Fibroblast of upper back skin (primary cell): ENCODE measurements at places on chromosomes 7 and 10.

GRCh38 chr7:139043823-139044812 lies 8.3 kb upstream of the ZC3HAV1L start:
- DNase-seq, result no peak

DNA sequence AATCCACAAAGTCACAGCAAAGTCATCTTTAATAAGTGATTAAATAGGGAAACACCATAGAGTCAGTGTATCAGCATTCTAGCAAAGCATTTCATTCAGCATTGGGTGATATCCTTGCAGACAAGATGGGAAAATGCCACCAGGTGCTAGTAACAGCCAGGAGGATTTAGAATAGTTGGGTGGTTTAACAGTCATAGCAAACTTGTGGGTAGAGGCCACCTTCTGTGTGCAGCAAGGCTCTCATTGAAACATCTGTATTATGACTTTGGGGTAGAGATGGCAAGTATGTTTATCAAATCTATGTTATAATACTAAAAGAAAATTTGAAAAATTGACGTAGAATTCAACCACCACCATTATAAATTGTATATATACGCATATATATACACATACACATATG lies 26.4 kb upstream of the ADO start:
- no peak for DNase-seq

GRCh38 chr7:28297801-28298459 lies 114.4 kb upstream of the CREB5 start:
- no peak for DNase-seq

- no peak for DNase-seq
These were observed 5.5 kb upstream of the ELN start for GRCh38 chr7:74022507-74022906.

- DNase-seq, result no peak
These were observed 16.2 kb downstream of the BEND7 start for GRCh38 chr10:13512564-13512963.

DNA sequence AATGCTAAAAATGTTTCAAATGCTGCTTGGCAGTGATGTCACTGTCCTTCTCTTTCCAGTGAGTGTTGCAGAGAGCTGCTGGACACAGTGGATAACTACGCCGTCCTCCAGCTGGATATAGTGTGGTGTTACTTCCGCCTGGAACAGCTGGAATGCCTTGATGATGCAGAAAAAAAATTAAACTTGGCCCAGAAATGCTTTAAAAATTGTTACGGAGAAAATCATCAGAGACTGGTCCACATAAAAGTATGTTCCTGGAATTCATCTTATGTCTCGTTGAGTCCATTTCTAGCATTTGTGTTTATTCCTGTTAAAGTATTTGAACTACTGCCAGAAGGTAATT lies 25.2 kb downstream of the NUB1 start:
- peak; percentile 88 for DNase-seq

DNA sequence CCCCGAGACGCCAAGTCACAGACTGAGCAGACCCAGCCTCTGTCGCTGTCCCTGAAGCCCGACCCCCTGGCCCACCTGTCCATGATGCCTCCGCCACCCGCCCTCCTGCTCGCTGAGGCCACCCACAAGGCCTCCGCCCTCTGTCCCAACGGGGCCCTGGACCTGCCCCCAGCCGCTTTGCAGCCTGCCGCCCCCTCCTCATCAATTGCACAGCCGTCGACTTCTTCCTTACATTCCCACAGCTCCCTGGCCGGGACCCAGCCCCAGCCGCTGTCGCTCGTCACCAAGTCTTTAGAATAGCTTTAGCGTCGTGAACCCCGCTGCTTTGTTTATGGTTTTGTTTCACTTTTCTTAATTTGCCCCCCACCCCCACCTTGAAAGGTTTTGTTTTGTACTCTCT lies 215.6 kb downstream of the TCF7L2 start:
- DNase-seq, result no peak

- DNase-seq, result peak; percentile 75
These were observed 31.7 kb downstream of the CYCS start for GRCh38 chr7:25093268-25093826.

DNA sequence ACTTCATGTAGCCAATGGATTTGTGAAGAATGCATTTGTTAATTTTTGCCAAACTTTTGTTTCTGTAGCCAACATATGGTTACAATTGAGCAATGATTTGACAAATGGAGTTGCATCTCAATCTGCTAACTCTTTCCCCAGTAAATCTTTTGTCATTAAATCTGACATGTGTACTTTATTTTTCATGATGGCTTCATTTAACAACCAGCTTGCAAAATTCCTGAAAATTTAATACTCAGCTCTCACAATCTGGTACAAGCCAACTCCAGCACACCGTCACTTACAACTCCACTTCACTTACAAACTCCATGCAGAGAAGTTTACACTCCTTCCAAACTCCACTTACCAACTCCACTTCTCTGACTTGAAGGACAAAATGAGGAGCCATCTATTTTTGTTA lies 26.5 kb upstream of the HIBADH start:
- DNase-seq, result peak; percentile 50

DNA sequence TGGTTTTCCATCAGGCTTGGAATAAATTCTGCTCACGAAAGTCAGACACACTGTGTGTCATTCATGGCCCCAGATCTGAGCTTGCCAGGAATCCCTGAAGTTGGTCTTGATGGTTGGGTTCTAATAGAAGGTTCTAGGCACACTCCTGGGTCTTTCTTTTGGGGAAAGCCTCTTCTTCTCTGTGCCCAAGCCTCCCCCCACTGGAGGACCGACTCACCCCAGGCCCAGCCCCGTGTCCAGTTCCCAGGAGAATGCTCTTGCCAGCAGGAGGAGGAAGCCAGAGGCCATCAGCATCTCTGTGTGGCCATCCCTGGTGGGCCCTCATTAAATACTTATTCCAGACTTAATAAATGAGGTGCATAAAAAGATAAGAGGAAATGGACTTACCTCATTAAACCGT lies 548.0 kb downstream of the TCERG1L start:
- DNase-seq, result no peak

- no peak for DNase-seq
These were observed 26.9 kb downstream of the EVX1 start for GRCh38 chr7:27269455-27269854.

GRCh38 chr7:69169386-69169785 lies 428.9 kb upstream of the AUTS2 start:
- no peak for DNase-seq

- no peak for DNase-seq
These were observed 6.2 kb upstream of the CFAP58 start for GRCh38 chr10:104347295-104348045.

DNA sequence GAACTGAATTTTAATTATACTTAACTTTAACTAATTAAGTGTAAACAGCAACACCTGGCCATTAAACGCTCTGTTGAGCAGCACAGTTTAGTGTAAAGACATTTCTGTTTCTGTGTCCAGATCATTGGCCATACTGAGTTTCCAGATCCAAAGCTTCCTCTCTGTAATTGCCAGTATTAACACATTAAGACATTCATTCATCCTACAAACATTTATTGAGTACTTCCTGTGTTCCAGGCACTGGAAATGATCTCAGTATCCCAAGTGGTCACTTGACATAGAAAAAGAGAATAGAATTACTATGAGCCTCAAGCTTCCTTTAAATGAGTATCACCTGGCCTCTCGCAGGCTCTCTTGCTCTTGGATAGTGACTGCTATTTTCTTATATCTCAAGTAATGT lies 618.1 kb downstream of the SORCS3 start:
- no peak for DNase-seq

GRCh38 chr7:106592282-106593027 lies 68.5 kb downstream of the CCDC71L start:
- DNase-seq, result no peak

- DNase-seq, result no peak
These were observed 38.1 kb downstream of the USP54 start for GRCh38 chr10:73552819-73553715.

DNA sequence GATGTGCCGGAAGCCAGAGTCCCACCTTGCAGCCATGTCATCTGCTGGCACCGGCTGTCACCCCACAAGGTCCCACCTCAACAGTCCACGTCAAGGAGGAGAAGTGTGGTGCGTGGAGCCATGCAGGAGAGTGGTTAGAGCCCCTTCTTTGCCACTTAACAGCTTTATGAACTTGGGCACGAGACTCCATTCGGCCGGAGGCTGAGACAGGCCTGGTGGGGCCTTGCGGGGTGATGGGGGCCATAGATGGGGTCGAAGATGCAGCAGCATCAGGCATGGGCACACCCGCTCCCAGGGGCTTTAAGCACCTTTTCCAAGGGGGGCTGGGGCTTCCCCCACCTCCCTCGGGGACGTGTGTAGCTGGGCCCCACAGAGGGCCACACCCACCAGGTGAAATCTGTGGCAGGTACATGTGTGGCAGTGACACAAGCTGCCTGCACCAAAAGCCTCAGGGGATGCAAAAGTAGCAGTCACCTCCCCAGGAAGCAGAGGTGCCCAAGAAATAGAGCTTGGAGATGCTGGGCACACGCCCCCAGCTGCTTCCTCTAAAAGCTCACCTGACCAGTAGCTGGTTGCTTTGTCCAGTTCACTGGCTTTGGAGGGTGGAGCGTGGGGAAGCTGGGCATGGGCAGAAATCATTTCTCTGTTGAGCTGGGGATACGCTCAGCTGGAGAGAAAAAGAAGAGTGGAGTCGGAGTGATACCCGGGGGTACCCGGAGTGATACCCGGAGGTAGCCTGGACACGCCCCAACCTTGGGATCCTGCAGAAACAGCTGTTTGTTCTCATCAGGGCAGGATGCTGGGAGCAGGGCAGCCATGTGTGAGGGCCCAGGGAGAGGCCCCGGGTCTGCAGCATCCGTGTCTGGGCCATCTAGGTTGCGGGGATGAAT lies 199.8 kb downstream of the EBF3 start:
- DNase-seq, result no peak

DNA sequence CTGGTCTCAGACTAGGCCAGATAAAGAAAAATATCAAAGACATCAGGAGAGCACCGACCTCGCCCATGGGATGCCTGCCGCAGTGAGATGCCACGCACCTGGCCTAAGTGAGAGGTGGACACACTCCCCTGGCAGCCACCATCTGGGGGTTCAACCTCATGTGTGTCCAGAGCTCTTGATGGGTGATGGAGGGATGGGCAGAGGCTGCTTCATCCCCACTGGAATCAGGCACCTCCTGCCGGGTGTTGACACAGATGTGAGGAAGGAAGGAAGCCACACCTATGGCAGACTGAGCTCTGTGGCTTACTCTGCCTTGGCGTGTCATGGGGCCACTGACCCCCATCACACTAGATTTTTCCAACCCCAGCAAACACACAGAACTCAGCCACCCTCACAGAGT lies 11.4 kb downstream of the ZNF488 start:
- no peak for DNase-seq

- DNase-seq, result no peak
These were observed 37.2 kb upstream of the CDH23 start for GRCh38 chr10:71359364-71360046.

- DNase-seq, result peak; percentile 51
These were observed 6.2 kb downstream of the C10orf105 start for GRCh38 chr10:71713135-71714030.

- DNase-seq, result no peak
These were observed 10.6 kb upstream of the PWWP2B start for GRCh38 chr10:132386419-132386831.

DNA sequence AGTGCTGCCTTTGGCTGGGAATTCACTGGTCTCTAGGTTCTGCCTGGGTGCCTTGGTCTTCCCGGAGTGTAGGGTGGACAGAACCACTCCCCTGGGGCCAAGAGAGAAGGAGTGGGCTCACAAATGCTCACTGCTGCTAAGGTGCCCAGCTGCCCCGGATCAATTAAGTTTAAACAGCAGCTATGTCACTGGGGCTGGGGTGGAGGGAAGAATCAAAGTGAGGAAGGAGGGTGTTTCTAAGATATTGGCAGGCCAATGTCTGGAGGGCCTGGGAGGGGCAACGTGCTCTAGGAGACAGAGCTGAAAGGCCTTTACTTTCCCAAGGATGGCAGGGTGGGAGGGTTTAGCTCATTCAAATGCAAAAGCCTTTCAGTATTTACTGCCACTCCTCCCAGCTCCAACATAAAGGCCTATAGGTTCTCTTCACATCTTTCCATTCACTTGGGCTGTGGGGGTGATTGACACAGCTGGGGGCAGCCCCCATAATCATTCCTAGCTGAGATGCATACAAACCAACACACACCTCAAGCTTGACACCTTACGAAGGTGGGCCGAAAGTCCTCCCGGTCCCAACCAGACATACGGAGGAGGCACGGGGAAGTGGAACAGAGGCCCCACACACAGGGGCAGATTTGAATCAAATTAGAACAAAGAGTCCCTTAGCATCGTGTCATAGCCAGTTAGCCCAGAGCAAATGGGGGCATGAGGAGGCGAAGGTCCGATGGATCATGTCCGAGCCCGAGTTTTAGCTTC lies 108.0 kb upstream of the EFCAB10 start:
- DNase-seq, result no peak

GRCh38 chr10:95698415-95698814 lies 4.7 kb upstream of the TCTN3 start:
- DNase-seq, result no peak

GRCh38 chr10:20834825-20835224 lies 62.3 kb downstream of the NEBL start:
- no peak for DNase-seq

DNA sequence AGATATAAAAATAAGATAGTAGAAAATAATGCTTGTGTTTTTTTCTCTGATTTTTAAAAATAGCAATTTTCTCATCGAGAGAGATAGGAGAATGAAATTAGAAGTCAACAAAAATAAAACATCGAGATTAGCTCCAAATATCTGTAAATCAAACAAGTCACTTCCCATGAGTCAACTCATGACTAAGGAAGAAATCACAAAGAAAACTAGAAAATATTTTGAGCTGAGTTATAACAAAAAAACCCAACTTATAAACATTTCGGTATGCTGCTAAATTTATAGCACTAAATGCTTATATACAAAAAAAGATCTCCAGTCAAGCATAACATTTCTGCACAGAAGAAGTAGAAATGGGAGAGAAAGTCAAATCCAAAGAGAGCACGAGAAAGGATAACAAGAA lies 140.1 kb downstream of the ITGA8 start:
- peak; percentile 34 for DNase-seq

- no peak for DNase-seq
These were observed 14.5 kb downstream of the PARD3 start for GRCh38 chr10:34800624-34801023.

DNA sequence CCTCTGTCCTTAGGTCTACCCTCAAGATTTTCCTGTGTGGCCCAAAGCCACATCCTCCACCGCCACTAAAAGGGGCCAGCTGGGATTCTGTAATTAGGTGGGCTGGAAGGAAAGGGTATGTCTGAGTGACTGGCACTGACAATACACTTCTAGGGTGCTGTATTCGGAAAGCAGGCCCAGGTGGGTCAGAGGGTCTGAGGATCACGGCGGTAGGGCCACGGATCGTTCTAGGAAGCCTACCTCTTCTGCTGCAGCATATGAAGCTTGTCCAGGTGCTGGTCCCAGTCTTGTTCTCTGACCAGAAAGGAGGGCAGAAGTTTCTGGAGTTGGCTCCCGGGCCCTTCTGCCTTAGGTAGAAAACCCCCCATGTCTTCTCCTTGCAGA lies 462 bp downstream of the TRPV5 start:
- DNase-seq, result no peak

DNA sequence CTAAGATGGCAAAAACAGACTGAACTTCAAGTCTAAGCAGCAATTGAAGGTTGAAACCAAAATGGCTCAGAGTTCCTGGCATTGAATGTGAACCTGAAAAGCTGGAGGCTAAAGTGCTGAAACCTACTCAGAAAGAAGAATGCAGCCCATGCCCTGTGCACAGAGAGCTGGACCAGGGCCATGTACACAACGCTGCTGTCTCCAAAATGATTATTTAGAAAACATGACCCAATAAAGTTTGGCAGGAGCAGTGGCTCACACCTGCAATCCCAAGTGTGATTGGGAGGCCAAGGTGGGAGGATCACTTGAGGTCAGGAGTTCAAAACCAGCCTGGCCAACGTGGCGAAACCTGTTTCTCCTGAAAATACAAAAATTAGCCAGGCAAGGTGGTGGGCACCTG lies 158.9 kb downstream of the AKR1D1 start:
- no peak for DNase-seq
